ENCODE measurements at places on chromosomes 3 and 15.
A peak's percentile ranks its signal among the peaks of the same experiment; 100 is the strongest.

- no peak for DNase-seq
Measured at GRCh38 chr15:27456807-27457206, 485.8 kb downstream of the GABRG3 start.

GRCh38 chr3:64684715-64685261 lies 3.0 kb downstream of the ADAMTS9 start:
- no peak for DNase-seq

DNA sequence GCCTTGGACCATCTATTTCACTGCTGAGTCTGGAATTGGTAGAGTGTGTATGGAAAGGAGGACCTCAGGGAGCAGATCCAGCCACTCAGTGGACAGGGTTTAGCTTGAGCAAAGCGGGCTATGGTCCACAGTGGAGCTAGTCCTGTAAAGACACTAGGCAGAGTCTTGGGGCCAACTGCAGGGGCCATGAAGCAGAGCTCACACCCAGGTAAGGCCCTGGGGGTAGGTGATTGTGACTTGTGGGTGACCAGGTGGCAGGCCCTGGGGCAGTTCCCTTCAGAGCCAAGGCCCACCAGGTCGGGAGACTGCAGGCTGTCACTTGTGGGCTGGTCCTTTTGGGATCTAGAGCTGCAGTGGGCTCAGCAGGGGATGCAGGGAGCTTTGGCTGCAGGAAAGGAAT lies 80.8 kb upstream of the EPHB3 start:
- no peak for DNase-seq

DNA sequence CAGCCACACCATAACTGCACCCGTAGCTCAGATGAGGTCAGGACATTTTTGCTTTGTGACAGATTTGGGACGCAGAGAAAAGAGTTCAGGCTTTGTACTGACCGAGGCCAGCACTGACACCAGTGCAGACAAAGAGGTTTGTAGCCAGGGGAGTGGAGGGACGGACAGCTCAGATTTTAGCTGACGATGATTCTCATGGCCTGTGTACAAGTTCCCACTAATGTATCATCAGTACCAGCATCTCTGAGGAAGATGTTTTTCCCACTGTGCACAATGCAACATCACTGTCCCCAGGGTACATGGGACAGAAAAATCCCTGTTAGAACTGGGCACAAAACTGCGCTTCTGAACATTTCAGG lies 112.7 kb downstream of the SLCO3A1 start:
- no peak for DNase-seq

- no peak for DNase-seq
Measured at GRCh38 chr3:11964553-11964952, 39.6 kb upstream of the SYN2 start.

DNA sequence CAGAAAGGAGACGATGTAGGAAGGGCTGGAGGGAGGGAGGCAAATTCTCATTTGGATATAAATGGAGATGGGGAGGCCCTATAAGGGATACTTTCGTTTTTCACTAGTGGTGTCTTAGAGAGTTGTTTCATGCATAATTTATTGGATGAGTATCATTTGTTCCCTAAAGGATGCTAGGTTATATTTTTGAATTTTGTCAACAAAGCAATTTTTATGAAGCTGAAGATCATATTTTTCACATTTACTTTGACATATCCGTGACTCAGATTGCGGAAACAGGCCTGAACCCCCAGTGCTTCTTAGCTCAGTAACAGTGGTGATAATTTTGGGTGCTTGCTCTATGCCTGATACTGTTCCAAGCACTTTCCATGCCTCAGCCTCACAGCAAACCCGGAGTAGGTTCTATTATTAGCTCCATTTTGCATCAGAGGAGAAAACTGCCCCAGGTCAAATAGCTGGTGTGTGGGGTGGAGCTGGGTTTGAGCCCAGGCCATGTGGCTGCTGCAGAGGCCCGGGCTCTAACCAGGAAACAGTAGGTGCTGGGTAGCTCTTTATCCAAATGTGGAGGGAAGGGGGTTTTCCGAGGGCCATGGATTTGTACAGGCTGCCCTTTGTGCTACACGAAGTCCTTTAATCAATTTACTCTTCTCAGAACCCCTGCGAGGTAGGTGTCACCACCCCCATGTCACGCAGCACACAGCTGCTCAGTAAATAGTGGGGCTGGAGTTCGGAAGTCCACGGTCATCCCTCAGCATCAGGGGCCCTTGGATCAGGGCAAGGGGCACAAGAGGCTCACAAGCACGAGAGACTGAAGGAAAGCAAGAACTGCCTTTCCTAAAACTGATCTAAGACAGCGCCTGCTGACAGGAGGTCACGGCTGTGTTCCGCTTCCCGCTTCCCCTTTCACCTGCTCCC lies 99.1 kb downstream of the SLC49A4 start:
- DNase-seq, result no peak

GRCh38 chr15:86541540-86541939 lies 461.9 kb downstream of the AGBL1 start:
- no peak for DNase-seq

DNA sequence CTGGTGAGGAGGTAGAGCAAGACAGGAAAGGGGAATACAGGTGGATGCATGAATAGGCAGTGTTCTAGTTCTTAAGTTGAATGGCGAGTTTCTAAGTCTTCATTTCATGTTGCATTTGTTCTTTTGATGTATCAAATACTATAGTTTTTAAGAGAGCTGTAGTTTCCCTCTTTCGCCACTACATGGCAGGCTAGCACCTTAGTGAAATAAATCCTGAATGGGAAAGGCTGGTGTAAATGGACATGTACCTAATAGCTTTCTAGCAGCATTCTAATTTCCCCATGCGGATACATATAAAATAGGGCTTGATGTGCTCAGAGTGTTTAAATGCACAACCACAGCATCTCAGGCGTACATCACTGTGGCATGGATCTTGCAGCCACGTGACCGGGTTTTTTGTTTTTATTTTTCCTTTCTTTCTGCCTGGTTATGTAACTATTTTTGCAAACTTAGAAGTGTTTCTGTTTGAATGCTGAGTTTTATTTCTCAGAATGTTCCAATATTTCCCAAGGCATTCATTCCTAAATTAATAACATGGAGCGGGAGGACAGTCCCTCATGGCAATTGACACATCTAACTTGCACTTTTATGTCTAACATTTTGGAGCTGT lies 23.5 kb upstream of the CLN6 start:
- peak; percentile 79 for DNase-seq

GRCh38 chr3:94076055-94076454 lies 13.2 kb downstream of the NSUN3 start:
- DNase-seq, result no peak

DNA sequence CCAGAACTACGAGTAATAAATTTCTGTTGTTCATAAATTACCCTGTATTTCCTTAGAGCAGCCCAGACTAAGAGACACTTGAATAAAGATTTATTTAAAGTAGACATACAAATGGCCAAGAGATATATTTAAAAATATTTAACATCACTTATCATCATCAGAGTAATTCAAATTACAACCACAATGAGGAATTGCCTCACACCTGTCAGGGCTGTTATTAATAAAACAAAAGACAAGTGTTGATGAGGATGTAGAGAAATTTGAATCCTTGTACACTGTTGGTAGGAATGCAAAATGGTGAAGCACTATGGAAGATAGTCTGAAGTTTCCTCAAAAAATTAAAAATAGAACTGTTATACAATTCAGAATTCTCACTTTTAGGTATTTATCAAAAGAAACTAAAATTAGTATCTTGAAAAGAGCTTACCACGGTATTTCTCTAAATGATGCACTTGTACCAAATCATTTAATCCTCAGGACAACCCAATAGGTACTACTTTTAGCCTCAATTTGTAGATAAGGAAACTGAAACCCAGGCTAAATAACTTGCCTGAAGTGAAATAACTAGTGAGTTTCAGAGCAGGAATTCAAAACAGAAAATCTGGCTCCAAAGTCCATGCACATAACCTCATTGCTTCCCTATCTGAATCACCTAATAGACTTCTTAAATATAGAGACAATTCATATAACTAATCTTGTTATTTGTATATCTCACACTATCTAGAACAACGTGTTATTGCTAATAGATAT lies 69.4 kb downstream of the ZBTB20 start:
- no peak for DNase-seq

- DNase-seq, result no peak
Measured at GRCh38 chr3:108673988-108674661, 83.1 kb downstream of the RETNLB start.

GRCh38 chr3:24741506-24741905 lies 246.9 kb upstream of the THRB start:
- DNase-seq, result no peak

DNA sequence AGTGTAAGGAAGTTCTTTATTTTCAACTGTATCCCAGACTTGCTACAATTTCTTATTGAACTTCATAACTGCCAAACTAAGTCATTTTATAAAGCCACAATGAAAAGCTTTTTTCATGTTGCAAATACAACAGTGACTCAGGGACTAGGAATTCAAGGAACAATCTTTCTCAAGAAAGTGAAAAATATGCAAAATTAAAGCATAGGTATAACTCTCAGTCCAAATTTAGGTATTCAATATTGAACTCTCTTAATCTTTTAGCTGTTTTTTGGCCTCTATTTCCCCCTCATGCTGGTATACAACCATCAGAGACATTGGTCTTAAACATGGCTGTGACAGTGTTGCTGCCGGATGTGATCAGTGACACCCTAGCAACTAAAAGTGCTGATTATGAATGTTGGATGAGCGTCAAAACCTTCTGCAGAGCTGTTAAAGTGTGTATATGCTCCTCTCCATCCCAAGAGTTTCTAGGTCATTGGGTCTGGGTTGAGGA lies 476.9 kb downstream of the ZNF385D start:
- DNase-seq, result no peak

DNA sequence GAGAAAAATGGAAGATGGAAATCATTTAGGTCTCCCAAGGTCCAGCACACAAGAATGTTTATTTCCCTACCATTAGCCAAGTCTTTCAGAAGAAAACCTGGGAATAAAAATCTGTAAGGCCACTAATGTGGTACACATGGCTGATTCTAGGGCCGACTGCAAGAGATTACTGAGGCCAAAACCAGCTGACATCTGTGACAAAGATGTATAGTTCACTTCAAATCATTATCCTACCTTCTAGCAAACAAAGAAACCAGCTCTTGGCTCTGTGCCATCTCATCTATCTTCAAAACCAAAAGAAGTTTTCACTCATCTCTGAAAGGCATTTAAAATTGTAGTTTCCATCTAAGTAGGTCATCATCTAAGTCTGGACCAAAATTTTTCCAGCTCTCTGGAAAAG lies 43.9 kb downstream of the ERC2 start:
- DNase-seq, result no peak

DNA sequence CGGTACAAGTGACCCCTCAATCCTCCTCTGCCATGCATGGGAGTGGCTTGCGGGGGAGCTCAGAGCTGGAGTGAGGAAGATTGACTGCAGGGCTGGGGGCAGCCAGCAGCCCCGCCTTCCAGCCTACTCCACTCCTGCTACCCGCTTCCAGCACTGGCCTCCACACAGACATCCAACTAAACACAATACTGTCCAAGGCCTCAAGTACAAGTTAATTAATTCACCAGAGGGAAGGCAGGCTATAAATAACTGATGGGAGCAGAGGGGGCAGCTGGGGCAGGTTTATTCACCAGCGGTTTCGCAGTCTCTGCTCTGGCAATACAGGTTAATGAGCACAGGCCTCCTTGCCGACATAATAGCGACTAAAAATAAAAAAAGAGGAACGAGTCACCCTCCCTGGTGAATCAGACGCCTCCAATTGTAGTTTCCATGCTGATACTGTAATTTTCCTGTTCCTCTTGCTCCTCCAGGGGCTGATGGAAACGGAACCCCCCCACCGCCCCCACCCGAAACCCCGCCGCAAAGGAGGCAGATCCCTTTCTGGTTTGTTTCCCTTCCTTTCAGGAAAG lies 166.4 kb upstream of the TLE3 start:
- DNase-seq, result no peak

GRCh38 chr3:9976721-9977709 lies 9.6 kb downstream of the EMC3 start:
- DNase-seq, result peak; percentile 68

- DNase-seq, result no peak
Measured at GRCh38 chr3:134087060-134087974, 57.6 kb upstream of the SLCO2A1 start.

DNA sequence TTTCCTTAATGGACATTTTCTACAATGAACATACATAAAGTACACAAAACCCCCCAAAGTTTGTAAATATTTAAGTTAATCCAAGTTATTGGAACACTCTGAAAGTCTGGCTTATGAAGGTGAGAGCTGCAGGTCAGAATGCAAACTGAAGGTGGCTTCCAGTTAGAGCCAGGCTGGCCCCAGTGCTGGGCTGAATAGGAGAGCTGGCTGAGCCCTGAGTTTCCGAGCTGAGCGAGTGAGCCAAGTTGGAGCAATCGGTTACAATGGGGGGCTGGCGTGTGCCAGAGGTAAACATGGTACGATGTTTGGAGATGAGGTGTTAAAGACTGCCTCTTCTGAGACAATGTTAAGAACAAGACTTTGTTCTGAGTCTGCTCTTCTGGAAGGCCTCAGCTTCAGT lies 230.8 kb upstream of the MCTP2 start:
- DNase-seq, result no peak

DNA sequence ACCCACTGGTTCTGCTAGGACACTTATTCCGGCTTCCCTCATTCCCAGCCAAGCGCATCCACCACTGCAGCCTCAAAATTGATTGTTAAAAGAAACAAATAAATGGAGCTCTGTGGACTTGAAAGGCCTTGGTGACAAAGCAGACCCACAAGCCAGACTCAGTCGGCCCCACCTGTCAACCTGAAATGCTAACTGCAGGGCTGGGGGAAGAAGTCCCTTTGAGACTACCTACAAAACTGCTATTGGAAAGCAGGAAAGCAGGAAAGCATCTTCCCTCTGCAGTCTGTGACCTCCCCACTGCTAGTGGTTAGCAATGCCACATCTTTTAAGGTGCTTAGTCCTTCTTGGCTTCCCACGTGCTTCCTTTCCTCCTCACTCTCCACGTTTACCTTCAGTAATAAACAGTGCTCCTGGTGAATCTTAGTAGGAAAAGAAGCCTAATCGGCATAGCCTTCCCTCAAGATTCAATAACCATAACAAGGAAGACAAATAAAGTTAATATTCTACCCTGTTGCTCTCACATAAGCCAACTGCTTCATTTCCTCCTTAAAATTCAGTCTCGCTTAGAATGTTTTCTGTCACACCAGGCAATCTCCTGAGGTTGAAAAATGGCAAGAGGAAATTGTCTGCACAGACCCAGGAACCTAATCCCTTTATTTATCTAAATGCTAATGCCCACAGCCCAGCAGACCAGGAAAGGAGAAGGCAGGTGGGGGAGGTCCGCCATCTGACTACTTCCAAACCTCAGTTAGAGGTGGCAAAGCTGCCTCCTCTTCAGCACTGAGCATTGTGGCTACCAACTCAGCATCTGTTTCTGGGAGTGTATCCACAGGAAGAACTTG lies 296.2 kb downstream of the NEK10 start:
- DNase-seq, result no peak

GRCh38 chr15:42908538-42908937 lies 12.0 kb downstream of the TTBK2 start:
- DNase-seq, result no peak

DNA sequence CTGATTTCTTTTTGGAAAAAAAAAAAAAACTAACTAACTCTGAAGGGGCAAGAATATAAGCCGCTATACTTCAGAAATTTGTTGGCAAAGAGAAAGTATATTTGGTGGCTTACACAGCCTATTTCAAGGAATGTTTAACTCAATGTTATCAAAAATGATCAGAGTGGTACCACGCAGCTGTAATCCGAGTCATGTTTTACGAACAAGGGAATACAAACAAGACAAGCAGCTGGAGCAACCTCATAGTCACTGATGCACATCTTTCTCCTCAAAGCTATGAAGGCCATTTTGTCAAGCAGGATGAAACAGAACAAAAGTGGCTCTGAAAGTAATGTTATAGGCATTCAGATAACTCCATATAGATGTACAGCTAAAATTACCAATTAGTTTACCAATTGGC lies 81.2 kb downstream of the SCAPER start:
- DNase-seq, result no peak

GRCh38 chr3:149437710-149438109 lies 36.8 kb upstream of the TM4SF4 start:
- no peak for DNase-seq

Measured in HCT116 (cell line).